ENCODE measurements at places on chromosomes 1 and 21.

GRCh38 chr1:158771950-158772866 is at the start of gene OR6N1:
TSS of gene OR6N1 (minus strand) at chr1:158772195. CDS start at chr1:158766682, 5,513 bp downstream.
- DNase-seq, result no peak

GRCh38 chr1:45585496-45586075 is 1.7 kb downstream of the NASP start:
- DNase-seq, result no peak

GRCh38 chr1:217524787-217525520 is 105.9 kb downstream of the GPATCH2 start:
- no peak for DNase-seq

- DNase-seq, result no peak
Measured at GRCh38 chr1:93735722-93736121, 54.1 kb upstream of the BCAR3 start.

DNA sequence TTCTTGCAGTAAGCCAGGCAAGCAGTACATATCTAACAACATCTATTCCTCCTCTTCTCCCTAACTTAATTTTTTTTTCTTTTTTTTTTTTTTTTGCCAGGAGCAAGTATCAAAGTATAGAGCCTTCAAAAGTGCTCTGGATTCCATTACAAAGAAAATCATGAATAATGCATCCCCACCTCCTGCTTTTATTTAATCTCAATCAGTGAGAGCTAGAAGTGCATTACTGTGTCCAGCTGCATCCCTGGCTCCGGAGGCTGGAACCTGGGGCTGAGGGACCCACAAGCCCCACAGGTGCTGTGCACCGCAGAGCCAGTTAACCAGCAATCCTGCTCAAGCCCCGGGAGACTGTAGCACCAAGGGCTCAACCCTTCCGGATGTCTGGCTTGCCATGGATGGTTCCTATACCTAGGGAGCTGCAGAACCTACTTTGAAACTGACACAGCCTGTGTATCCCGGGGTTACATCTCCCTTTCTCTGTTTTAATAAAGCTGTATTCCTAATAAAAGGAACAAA is 455.9 kb upstream of the RUNX1 start:
- no peak for DNase-seq

DNA sequence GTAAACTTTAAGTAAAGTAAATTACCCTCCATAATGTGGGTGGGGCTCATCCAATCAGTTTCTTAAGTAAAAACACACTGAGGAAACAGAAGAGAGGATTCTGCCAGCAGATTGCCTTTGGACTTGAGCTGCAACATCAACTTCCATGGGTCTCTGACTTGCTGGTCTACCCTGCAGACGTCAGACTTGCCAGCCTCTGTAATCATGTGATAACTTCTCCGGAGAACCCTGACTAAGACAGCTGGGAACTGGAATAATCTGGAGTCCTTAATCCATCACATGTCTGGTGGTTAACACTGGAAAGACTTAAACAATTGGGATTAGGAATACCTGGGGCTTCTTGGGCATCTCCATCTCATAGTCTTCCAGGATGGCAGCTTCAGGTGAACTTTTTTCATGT is 13.2 kb upstream of the CEP350 start:
- no peak for DNase-seq

DNA sequence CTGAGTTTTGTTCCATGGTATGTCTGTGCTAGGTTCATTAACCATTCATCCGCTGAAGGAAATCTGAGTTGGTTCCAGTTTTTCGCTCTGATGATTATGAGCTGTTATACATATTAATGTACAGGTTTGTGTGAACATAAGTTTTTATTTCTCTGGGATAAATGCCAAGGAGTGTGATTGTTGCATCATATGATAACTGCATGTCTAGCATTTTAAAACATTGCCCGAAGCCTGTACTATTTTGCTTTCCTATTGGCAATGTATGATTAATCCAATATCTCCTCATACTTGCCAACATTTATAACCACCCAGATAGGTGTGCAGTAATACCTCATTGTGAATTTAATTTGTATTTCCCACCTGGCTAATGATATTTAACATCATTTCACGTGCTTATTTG is 322.7 kb downstream of the ZNF326 start:
- no peak for DNase-seq

GRCh38 chr1:36157115-36157903 is 1.3 kb downstream of the MAP7D1 start:
- no peak for DNase-seq

DNA sequence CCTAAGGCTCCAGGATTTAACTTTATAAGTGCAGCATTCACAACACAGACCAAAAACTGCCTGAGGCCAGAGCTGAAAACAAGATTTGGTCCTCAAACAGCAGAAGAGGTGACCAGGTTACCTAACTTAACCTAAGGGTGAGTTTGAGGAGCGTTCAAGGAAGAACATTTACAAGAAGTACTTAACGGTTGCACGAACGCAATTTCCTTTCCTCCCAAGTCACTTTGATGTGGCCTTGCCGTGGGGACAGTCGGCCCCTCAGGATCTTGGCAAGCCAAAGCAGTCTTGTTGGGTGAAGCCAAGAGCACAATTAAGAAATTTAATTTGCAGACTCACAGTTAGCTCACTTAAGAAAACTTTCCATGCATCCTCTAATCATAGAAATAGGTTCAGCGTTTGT is 202.6 kb upstream of the COA6 start:
- DNase-seq, result no peak

DNA sequence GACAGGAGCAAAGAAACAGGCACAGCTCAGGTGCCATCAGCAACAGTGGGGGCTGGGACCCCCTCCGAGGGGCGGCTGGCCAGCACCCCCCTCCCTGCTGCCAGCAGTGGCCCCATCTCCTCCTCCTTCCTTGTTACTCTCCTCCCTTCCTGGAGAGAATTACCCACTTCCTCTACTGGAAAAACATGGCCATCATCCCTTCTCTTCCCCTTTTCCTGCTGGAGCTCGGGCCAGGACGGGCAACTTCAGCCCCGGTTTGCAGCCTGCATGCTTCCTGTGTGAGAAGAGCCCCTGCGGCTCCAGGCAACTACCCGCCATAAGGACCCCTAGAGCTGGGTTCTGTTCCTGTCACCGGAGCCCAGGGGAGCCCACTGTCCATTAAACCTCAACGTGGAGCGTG is 17.6 kb downstream of the MEGF6 start:
- DNase-seq, result no peak

- DNase-seq, result no peak
Measured at GRCh38 chr1:233281711-233282581, 13.6 kb downstream of the PCNX2 start.

DNA sequence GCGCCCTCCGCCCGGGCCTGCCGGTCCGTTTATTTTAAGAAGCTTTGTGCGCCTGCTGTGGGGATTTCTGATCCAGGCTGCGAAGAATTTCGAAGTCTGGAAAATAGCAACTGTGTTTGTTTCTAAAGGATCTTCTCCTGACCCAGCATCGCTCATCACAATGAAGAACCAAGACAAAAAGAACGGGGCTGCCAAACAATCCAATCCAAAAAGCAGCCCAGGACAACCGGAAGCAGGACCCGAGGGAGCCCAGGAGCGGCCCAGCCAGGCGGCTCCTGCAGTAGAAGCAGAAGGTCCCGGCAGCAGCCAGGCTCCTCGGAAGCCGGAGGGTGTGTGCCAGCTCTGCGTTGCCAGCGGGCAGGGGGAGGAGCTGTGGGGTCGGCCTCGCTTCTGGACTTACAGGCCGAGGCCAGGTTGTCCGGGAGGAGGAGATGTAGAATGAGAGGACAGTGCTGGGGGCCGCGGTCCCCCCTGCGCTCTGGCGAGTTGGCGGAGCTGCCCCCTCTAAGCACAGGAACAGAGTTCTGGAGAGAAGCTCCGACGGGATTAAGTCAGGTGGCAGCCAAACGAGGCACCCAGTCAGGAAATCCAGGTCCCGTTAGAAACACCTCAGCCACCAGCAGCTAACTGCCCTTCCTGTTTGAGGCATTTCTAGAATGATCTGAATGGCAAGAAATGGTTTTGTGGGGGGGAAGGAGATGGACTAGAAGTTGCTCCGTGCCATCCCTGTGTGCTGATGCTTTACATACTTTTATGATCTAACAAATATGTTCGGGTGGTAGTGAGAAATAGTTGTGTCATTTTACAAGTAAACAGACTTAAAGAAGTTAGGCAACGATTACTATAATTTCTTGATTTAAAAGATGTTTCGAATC is 948 bp downstream of the TXLNA start:
- no peak for DNase-seq

DNA sequence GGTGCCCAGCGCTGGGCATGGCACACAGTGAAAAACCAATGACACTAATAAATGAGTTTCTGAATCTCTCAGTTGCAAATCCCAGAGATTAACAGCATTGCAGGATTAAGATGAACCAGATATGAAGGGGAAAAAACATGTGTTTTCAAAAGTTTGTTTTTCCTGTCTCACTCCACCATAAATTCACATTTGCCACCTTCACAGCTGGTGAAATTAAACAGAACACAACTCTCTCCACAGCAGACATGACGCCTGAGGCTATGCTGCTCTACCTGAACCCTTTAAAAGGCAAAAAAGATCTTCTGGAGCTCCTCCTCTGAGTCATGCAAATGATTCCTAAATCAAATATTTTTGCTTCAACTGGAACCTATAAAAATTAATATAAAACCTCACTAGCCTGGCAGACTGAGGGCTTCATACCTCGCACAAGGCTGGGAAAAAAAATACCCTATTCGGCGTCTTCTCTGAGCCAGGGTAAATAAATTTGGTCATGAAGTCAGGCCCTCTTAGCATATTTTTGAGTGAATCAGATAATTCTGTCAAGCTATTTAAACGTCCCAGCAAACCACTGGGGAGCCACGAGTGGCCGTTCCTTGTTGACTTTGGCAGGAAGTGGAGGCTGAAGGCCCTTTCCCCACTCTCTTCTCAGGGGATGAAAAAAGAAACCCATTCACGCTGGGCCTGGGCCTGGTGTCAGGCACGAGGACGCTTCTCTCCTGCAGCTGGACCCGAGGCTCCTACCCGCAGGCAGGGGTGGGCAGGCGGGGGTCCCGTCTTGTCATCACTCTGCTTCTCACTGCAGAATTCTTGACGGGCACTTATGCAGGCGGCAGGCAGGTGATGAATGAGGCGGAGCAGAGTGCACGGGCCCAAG is 53.0 kb downstream of the DMRTB1 start:
- DNase-seq, result no peak

DNA sequence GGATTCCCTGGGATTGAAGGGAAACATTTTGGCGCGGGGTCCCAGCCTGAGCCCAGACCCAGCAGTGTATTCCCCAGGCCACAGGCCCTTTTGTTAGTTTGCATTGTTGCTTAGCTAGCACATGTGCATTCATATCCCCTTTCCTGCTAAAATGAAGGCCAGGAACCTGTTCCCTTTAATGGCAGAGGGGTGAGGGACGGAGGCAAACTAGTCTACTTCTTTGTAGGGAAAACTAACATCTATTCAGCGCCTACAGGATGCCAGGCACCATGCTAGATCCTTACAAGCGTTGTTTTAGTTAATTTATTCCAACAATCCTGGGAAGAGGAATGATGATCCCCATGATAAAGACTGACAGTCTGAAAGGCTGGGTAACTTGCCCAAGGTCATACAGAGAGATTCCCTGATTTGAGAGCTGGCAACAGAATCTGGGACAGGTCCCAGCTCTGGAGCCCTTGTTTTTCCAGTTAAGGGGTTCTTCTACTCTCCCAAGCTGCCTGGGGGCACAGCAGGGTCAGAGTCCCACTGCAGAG is 595 bp upstream of the E2F2 start:
- no peak for DNase-seq

DNA sequence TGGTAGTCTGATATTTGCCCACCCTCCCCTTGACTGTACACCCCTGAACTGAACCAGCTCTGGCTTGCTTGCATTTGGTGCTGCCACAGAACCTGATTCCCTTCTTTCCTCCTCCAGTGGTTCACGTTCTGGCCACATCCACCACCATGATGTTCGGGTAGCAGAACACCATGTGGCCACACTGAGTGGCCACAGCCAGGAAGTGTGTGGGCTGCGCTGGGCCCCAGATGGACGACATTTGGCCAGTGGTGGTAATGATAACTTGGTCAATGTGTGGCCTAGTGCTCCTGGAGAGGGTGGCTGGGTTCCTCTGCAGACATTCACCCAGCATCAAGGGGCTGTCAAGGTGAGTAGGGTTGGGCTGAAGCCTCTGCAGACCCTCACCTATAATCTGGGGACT is 1.8 kb downstream of the CDC20 start:
- no peak for DNase-seq

GRCh38 chr1:206925106-206925736 is 3.5 kb upstream of the FCMR start:
- peak; percentile 56 for DNase-seq

DNA sequence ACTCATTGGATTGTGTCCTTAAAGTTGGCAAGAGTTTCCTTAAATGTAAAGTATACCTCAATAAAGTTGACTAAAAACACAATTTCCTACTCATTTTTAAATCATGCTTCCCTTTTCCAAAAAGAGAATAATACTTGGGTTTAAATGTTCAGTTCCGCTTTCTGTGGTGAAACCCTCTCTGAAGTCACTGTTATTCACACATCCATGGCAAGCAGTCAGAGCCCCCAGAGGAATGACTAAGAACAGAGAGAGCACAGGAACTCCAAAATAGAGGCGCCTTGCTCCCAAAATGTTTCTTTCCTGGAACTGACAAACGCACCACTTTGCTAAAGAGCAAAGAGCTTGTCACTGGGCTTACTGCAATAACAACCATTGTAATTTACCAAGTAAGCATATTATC is 142.5 kb downstream of the TIAM1 start:
- DNase-seq, result no peak

DNA sequence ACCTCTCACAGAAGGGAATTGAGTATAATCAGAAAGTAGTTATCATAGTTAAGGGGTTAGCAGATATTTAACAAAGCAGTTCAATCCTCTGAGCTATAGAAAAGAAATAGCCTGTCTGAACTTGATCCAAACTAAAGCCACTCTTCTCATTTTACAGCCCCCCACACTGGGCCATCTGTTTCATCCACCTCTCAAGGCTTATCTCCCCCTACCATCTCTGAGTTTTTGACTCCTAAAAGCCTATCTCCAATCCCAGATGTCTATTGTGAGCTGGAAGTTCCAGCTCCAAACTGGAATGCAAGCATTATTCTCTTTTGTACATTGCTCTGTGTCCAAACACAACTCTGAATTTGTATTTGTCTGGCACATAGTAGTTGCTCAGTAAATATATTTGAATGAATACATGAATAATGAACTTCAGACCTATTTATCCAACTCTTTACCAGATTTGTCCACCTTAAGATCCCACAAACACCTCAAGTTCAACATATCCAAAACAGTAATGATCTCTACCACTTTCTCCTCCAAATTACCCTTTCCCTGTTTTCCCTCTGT is 98.1 kb downstream of the PLPP3 start:
- DNase-seq, result no peak

- DNase-seq, result peak; percentile 41
Measured at GRCh38 chr21:25501996-25502665, 105.2 kb downstream of the MRPL39 start.

Data from stimulated activated CD4-positive, alpha-beta T cell treated with anti-CD3 and anti-CD28 coated beads, TNF-alpha, amount 100 ng/mL, for 24 hours (primary cell).